ENCODE measurements at places on chromosomes 7 and 10.

GRCh38 chr10:130867446-130868194 is 443.9 kb downstream of the TCERG1L start:
- no peak for DNase-seq

- DNase-seq, result no peak
Observed at GRCh38 chr10:121608469-121609190, 10.4 kb upstream of the FGFR2 start.

DNA sequence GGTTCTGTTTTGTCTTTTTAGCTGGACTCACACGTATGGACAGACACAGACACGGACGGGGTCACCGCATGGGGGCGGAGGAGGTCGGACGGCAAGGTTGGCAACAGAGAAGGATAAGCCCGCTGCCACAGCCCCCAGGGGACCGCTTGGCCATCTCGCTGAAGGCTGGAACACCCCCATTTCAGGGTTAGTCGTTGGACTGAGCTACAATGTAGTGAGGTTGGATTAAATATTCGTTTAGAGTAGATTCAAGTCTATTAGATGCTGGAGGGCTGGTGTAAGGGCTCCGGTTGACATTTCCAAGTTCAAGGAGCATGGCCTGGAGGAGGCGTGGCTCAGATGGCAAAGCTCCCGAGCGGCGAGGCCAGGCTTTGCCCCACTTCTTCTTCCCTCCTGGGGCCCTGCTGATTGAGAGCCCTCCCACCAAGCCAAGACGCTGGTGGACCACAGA is 35.2 kb downstream of the PPIF start:
- DNase-seq, result no peak

- no peak for DNase-seq
Observed at GRCh38 chr10:127873901-127874470, 18.8 kb downstream of the CLRN3 start.

DNA sequence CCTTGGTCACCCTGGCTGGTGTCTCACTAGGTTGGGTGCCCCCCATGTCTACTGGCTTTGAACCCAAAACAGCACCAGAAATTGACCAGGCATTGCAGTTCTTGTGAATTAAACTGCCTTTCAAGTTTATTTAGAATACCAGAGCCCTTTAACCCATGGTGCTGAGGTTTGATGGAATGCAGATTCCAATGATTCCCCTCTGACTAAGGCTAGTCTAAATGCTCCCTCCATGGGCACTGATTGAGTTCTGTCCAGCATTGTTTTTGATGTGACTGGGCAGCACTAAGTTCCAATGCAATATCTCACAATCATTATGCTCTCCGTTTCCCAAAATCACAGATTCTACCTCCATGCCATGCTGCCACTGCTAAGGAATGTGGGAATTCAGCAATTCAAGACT is 1047.4 kb upstream of the LRRN3 start:
- DNase-seq, result no peak

GRCh38 chr7:2247141-2247995 is 5.3 kb downstream of the NUDT1 start:
- no peak for DNase-seq
